ENCODE measurements at places on chromosomes 1 and 21. TPM values are rescaled to one million over a fixed set of nuclear protein-coding genes. Genes with fewer than 3 reads are reported as not detected.

Gene SPRR1B
- not detected for total RNA-seq

Gene VWA1
- total RNA-seq = 14.9 TPM

Gene BRDT
- not detected for total RNA-seq

Gene TMCC2
- total RNA-seq = 2.8 TPM

Gene TXLNA
- total RNA-seq = 33.0 TPM

Gene KCNN3
- total RNA-seq = 0.05 TPM

Gene MYOG
- total RNA-seq = not detected

Gene RNF186
- total RNA-seq = not detected

Gene ADAM30
- not detected for total RNA-seq

Gene EVA1C
- total RNA-seq = 36.4 TPM

Gene DDI2
- 8.1 TPM for total RNA-seq

Gene TEX38
- not detected for total RNA-seq

Gene EDN2
- 3.3 TPM for total RNA-seq

All from A549 treated with CpdA at 1 μM for 4 hours (cell line).